ENCODE measurements at places on chromosomes 6 and 20. TPM values are rescaled to one million over a fixed set of nuclear protein-coding genes. Genes with fewer than 3 reads are reported as not detected.

Gene ZC2HC1B
- not detected for total RNA-seq

Gene SCGN
- not detected for total RNA-seq

Gene COL9A3
- total RNA-seq: 5.9 TPM

Gene NEDD9
- 11.5 TPM for total RNA-seq

Gene RIMS4
- not detected for total RNA-seq

Gene MCM3
- total RNA-seq: 116 TPM

Gene HSPA12B
- total RNA-seq: not detected

Gene NDRG3
- total RNA-seq: 46.2 TPM

Gene PLN
- not detected for total RNA-seq

Gene GABRR1
- not detected for total RNA-seq

Gene TAAR1
- not detected for total RNA-seq

Gene SERPINB6
- 101 TPM for total RNA-seq

Gene PGM3
- total RNA-seq: 66.7 TPM

Gene AMD1
- total RNA-seq: 123 TPM

Gene FGD2
- not detected for total RNA-seq

Gene EPM2A
- total RNA-seq: 6.6 TPM

Gene SLC13A3
- 4.1 TPM for total RNA-seq

Gene FAM184A
- total RNA-seq: 0.78 TPM

Gene FNDC11
- total RNA-seq: 1.8 TPM

Gene HRH3
- total RNA-seq: not detected

Gene FAM135A
- 10.3 TPM for total RNA-seq

Gene RHAG
- total RNA-seq: not detected

Gene FAM217A
- not detected for total RNA-seq

Gene MYO6
- 6.0 TPM for total RNA-seq

Gene TRIM10
- total RNA-seq: not detected

Gene BLOC1S5
- total RNA-seq: 18.6 TPM

Gene PKIB
- total RNA-seq: 0.72 TPM

Gene VSX1
- 2.8 TPM for total RNA-seq

Measured in RPMI7951 (cell line).